Stimulated activated CD4-positive, alpha-beta T cell treated with anti-CD3 and anti-CD28 coated beads, Interleukin-1b, Interleukin-23, amount 100 ng/mL, for 1 hour (primary cell): ENCODE measurements at places on chromosomes 13 and 19.

DNA sequence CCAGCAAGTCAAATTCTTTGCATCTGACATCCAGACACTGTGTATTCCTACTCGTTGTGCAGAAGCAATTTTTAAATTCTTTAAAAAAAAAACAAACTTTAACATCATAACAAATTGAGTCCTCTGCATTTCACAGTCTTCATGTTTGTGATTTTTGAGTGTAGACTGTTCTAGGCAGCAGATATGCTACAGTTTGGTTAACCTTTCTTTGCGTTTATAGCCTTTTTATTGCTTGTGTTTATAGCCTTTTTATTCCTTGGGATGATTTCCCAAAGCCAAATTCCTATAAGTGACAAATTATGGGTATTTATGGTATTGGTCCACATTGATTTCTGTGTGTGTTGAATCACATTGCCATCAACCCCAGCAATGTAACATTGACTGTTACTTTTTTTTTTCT, 14.9 kb upstream of the RNF113B start:
- no peak for DNase-seq

DNA sequence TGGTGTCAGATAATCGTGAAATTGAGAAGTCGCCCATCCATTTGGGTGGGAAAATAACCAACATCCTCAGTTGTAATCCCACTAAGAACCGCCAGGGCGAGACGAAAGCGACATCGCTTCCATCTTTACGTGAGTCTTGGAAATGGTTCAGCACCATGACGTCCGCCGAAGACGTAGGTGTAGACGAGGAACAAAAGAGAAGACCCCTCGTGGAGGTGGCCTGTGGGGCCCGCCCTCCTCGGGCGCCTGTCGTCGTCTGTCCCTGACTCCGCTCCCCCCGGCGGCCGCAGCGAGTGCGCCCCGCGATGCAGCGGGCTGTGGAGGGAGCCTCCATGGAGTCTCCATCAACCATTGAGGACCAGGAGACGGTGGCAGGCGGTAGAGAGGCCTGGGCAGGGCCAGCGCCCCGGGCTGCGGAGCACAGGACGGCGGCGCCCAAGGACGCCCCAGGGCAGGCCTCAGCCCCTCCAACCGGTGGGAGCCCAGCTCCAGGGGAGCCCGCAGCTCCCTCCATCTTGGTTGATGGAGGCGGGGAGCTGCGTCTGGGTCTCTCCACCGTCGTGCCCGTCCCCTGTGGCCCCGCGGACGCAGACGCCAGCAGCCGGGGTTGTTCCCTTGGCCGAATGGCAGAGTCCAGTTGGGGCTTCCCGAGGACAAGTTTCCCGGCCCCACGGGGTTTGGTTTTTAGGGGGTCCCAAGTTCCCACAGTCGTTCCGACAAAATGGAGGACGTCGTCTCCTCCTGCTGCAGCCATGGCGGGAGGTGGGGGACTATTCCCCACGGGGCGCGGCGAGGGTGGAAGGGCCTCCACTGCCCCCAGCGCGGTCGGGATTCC, 990 bp upstream of the ZMYM2 start:
- peak; percentile 51 for DNase-seq

DNA sequence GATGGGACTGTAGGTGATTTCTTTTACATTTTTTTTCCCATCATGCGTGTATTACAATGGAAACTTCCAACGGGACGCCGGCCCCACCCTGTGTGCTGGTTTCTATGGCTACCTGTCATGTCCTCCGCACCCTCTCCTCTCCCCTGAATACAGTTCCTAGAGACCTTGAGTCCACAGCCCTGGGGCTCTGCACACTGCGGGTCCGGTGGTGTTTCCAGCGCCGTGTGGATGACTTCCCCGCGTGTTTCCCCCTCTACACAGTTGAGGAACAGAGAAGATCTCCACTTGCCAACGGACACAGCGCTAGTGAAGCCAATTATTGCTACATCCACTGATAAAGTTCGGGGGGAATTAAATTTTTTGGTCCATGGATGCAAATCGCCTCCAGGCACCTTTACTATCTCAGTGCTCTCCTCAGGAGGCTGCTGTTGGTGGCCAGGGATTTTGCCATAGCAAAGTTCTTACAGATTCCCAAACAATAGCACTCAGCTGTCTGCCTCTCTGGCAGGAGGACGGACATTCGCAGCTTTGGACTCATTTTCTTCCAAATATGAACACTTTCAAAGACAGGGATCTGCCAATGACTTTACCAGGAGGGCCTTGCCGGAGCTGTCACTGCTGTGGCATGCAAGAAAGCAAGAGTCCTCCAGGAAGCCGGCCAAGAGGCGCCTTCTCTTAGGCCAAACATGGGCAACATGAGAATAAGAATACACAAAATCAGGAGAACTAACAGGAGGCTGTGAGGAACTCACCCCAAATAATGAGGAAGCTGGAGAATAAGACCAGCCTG, 39.3 kb upstream of the GAS6 start:
- DNase-seq: no peak

DNA sequence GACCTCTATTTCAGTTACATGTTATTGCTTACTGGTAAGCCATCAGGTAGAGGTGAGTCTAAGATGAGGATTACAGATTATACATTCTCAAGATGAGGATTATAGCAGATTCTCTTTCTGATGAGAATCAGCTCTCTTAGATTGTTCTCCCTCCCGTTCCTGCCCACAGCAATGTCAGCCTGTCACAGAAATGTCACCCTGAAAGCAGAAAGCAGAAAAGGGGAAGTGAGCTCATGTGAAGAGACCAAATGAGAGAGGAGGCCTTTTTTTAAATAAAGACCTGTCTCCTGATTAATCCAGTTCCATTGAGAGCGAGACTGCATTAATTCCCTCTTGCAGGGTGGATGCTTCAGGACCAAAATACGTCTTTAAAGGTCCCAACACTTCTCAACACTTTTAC, 445.6 kb downstream of the KCTD12 start:
- no peak for DNase-seq

GRCh38 chr19:57338877-57339276, 12.2 kb upstream of the ZNF304 start:
- no peak for DNase-seq

DNA sequence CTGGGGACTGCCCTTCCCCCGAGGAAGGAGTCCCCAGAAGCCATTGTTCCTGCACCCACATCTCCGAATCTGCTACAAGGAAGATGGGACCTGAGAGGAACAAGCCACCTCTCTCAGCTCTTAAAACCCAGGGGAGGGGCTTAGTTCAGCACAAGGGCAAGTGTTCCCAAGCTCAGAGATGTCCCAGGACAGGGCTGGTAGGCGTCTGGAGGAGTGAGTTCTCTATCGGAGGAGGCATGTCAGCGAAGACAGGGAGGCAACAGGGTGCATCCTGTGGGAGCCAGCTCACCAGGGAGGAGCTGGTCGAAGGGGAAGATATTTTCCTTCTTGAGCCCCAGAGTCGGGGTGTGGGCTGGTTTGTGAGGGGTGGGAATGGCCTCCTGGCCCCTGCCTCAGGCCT, 54.8 kb downstream of the CELF5 start:
- DNase-seq: no peak

DNA sequence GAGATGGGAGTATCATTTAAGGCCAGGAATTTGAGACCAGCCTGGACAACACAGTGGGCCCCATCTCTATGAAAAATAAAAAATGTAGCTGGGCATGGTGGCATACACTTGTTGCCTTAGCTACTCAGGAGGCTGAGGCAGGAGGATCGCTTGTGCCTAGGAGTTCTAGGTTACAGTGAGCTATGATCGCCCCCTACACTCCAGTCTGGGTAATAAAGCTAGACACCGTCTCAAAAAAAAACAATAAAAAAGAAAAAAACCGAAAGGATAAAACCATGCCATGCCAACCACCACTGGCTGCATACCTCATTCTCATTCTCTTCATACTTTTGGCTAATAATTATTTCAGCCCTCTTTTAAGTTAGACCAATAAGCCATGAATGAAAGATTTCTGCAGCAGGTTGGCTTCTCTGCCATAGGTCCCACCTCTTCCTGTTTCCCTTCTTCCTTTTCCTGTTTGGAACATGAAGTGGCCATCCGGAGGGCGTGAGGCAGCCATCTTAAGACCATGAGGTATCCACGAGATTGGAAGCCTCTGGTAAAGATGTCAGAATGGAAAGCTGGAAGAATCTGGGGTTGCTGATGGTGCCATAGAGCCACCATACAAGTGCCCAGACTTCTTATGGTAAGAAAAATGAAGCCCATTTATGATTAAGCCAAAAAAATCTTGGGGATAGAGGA, 171.3 kb downstream of the CACNA1A start:
- no peak for DNase-seq

DNA sequence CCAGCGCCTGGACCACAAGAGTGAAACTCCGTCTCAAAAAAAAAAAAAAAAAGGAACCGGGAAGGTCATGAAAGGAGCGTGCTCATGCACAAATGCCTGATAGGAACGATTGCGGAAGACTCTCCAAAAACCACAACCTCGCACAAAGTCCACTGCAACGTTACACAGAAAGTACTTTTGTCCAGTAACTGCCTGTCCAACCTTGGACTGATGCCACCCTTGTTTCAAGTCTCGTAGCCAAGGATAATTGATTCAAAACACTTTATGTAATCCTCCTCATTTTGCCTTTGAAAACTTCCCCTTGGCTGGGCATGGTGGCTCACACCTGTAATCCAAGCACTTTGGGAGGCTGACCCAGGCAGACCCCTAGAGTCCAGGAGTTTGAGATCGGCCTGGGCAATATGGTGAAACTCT, 13.7 kb downstream of the LGALS7 start:
- no peak for DNase-seq

DNA sequence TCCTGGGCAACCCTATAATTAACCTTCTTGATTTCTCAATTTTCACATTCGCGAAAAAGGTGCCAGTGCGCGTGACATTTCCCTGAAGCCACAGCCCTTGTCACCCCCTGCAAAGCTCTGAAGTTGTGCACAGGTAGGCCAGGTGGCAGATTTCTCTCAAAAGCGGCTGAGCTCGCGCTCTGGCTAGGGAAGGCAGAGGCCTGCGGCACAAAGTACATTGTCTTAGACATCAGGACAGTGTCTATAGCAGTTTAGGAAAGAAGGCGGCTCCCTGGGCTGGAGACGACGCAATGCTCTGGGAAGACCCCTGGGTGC, 42.9 kb upstream of the ZNF14 start:
- DNase-seq: no peak

GRCh38 chr13:67932991-67933390, 702.9 kb upstream of the PCDH9 start:
- no peak for DNase-seq

- no peak for DNase-seq
Observed at GRCh38 chr13:105599477-105600037, 935.9 kb downstream of the EFNB2 start.

DNA sequence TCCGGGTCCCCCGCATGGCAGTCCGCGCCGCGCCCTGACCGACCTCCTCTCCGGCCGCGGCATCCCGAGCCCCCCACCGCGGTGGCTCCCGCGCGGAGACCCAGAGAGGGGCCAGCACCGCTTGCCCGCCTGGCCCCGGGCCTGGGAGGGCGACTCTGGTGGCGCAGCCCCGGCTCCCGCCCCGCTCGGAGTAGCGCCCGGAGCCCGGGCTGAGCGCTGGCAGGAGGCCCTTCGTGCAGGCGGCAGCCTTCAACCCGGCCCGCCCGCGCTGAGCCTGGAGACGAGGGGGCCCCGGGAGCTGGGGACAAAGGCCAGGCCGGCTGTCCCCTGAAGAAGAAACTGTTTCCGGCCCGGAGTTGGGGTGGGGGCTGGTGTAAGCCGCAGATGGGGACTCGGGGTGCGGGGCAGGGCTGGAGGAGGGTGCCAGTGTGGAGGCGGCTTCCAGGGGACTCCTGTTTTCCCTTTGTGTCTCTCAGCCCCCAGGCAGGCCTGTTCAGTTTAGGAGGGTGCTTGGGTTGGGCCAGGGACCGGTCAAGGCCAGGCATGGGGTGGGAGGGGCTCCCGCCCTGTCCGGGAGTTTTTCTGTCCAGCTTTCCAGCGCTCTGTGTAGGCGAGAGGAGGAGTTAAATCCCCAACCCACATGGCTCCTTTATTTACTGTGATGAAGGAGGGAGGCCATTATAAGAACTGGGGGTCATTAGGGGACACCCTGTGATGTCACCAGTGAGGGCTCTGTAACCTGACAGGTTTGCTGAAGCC, 935 bp downstream of the LRP3 start:
- no peak for DNase-seq

DNA sequence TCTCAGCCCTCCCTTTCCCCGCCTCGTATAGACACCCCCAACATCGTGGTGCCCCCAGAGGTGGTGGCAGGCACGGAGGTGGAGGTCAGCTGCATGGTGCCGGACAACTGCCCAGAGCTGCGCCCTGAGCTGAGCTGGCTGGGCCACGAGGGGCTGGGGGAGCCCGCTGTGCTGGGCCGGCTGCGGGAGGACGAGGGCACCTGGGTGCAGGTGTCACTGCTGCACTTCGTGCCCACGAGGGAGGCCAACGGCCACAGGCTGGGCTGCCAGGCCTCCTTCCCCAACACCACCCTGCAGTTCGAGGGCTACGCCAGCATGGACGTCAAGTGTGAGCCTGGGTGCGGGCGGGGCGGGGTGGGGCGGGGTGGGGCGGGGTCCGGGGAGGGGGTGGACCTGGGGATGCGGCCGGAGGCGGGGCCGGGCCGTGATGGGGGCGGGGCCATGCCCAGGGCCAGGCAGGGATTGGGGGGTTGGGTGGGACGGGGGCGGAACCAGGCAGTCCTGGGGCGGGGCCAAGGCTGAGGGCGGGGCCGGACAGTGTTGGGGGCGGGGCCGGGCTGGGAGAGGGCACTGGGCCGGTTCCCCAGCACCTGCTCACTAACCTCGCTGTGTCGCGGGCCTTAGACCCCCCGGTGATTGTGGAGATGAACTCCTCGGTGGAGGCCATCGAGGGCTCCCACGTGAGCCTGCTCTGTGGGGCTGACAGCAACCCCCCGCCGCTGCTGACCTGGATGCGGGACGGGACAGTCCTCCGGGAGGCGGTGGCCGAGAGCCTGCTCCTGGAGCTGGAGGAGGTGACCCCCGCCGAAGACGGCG, 7.8 kb downstream of the MAG start:
- DNase-seq: no peak

- no peak for DNase-seq
Observed at GRCh38 chr13:48818495-48819356, 157.0 kb upstream of the FNDC3A start.

DNA sequence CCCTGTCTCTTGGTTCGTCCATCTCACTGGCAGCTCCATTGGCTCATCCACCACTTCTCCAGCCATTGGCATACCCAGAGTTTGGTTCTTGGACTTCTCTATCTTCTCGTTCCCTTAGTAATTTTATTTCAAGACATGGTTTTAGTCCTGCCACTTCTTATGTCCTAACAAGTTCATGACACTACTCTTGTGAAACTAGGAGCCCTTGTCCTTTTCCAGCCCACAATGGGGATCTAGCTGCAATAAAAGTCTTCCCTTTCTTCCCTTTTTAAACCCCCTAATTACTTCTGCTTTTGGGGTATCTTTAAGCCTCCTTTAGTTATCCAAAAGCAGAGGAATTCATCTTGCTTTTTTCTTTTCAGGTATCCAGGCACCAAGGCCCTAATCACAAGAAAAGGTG, 2.9 kb upstream of the RCBTB2 start:
- no peak for DNase-seq

GRCh38 chr19:49150106-49150943, 4.9 kb downstream of the HRC start:
- no peak for DNase-seq

DNA sequence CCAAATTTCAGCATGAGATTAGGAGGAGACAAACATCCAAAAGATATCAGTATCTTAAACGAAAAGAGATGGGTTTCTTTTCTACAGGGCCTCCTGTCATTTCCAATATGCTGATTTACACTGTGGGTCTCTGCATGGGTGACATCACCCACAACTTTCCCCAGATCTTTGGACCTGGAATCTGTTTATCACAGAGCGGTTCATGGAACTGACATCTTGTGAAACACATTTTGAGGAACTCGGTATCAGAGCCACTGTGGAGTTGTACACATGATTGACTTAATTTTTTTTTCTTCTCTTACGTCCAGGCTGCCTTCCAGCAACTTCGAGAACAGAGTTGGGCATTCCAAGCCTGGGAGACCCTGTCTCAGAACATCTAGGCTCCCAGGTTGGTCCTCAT, 80.2 kb upstream of the SERP2 start:
- no peak for DNase-seq
